ENCODE measurements at places on chromosomes 1 and 21. TPM values are rescaled to one million over a fixed set of nuclear protein-coding genes. Genes with fewer than 3 reads are reported as not detected.

Gene MAP7D1
- 162 TPM for total RNA-seq

Gene FCRL4
- total RNA-seq: not detected

Gene AADACL4
- not detected for total RNA-seq

Gene NEK2
- total RNA-seq: not detected

Gene BEST4
- total RNA-seq: 0.29 TPM

Gene HJV
- not detected for total RNA-seq

Gene SPRR1B
- not detected for total RNA-seq

Gene ATP1A4
- total RNA-seq: 2.1 TPM

Gene KRTAP12-3
- total RNA-seq: not detected

Gene TRNP1
- 34.1 TPM for total RNA-seq

Gene AQP10
- not detected for total RNA-seq

Gene RBP7
- total RNA-seq: 23.3 TPM

Gene LENEP
- total RNA-seq: not detected

Gene RNU1-1
- under 0.01 TPM for total RNA-seq

GRCh38 chr1:207045453-207045852 is 5.6 kb downstream of the YOD1 start:
- no peak overlapping the region for H3K4me3 ChIP-seq
- H3K27ac ChIP-seq: no peak overlapping the region
- H3K27me3 ChIP-seq: no peaks in the 10 kb centered on the region
- no peaks in the 10 kb centered on the region for H3K36me3 ChIP-seq

GRCh38 chr1:9251501-9251900 is 16.9 kb downstream of the H6PD start:
- H3K27me3 ChIP-seq: no peaks in the 10 kb centered on the region
- no peak for DNase-seq
- peaks cover 41% of the 10 kb centered on the region for H3K4me1 ChIP-seq
- H3K4me3 ChIP-seq: no peak overlapping the region
- peak overlapping the region; percentile 75 for H3K27ac ChIP-seq
- H3K36me3 ChIP-seq: peaks cover 41% of the 10 kb centered on the region

DNA sequence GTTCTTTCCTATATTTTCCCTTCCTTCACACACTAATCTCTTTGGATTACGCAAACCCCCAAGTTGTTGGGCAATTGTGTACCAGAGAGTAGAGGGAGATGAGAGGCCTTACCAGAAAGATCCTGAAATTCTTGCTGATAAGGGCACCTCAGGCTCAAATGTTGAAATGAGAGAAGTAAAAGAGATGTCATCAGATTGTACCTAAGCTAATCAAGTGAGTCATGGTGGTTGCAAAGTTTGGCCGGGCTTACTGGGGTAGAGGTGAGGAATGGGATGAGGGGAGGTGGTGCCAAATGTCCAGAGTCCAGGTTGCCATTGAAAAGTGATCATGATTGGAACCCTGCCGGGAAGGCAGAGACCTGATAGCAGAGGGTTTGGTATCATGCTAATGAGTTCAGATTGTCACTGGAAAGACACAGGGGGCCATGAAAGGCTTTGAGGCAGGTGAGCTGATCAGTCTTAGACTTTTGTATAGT is 43.1 kb downstream of the OPTC start:
- no peak overlapping the region for H3K4me3 ChIP-seq
- no peak for DNase-seq
- H3K4me1 ChIP-seq: peaks cover 33% of the 10 kb centered on the region
- no peaks in the 10 kb centered on the region for H3K36me3 ChIP-seq
- peak overlapping the region; percentile 20 for H3K27ac ChIP-seq

- H3K36me3 ChIP-seq: peaks cover 80% of the 10 kb centered on the region
- no peak overlapping the region for H3K4me3 ChIP-seq
- DNase-seq: no peak
Observed at GRCh38 chr1:46026531-46026930, 105.9 kb downstream of the PIK3R3 start.

- DNase-seq: no peak
- no peak overlapping the region for H3K27ac ChIP-seq
- no peak overlapping the region for H3K4me3 ChIP-seq
- H3K36me3 ChIP-seq: no peaks in the 10 kb centered on the region
- peaks cover 7% of the 10 kb centered on the region for H3K4me1 ChIP-seq
Observed at GRCh38 chr1:210332719-210333398, 4.2 kb downstream of the HHAT start.

DNA sequence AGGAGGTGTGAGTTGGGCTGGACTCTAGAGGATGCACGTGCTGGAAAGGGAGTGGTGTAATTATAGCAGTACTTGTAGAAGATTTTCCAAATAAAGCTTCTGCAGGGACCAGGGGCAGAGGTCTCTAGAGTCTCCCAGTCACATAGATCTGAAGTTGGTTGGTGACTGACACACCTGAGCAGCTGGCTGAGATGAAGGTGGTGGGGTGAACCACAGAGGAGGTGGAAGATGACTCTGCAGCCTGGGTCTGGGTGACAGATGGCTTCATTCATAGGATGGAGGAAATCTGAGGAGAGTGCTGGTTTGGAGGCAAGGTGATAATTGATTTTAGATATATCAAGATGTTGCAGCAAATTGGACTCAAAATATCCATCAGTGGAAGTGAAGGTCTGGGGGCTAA is 178.9 kb upstream of the IVNS1ABP start:
- no peaks in the 10 kb centered on the region for H3K36me3 ChIP-seq
- no peaks in the 10 kb centered on the region for H3K27me3 ChIP-seq

DNA sequence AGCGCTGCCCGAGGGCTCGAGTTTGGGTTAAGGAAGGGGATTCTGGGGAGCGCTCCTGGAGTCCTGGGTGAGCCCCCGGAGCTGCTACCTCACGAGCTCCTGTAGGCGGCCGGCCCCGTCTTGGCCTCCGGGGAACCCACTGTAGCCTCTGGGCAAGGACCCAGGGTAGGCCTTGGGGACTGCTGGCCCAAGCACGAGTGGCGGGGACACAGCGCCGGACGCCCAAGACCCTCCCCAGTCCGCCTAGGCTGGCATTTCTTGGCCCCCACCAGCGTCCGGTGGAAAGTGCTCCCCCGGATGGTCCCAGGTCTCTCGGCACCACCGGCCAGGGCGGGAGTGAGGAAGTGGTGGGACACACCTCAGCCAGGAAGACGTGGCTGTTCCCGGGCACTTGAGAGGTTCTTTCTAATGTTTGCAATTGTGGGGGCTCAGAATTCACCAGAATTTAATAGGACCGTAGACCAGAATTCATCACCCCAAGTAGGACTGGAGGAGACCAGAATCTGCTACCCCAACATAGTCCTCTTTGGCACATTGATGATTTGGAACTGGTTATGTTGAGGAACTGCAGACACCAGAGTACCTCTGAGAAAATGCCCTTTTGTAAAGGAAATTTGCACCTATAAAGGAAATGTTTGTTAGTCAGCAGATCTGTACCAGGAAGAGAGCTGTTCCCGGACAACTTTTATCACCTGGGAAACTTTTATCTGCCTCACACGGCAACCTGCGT is 622 bp upstream of the TMPRSS2 start:
- H3K4me1 ChIP-seq: peaks cover 24% of the 10 kb centered on the region
- peaks cover 30% of the 10 kb centered on the region for H3K27me3 ChIP-seq
- no peaks in the 10 kb centered on the region for H3K36me3 ChIP-seq
- no peak overlapping the region for H3K27ac ChIP-seq

DNA sequence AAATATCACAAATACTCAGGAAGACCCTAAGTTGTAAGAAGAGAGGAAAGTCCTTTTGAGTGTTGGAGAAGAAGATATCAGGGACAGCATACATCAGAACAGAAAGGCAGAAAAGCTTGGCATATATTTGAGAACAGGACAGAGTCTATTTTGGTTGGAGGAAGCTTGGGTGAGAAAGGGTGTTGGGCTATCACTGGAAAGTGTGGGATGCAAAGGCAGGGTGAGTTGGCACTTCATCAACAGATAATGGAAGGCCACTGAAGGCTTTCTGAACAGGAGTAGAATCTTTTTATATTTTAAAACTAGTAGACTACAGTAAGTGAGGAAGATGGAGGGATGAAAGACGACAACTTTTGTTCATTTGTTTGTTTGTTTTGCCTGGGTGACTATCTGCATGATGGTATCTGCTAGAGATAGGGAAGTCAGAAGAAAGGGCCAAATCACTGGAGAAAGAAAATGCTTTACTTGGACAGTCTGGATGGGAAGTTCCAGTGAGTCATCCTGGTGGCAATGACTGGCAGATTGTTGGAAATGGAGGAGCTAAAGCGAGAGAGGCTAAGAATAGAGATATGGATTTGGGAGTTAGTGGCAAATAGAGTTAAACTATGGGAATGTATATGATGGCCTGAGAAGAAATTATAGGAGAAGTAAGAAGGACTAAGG is 33.7 kb upstream of the KCNA2 start:
- H3K4me3 ChIP-seq: no peak overlapping the region
- no peaks in the 10 kb centered on the region for H3K36me3 ChIP-seq
- H3K4me1 ChIP-seq: peaks cover 6% of the 10 kb centered on the region
- no peaks in the 10 kb centered on the region for H3K27me3 ChIP-seq
- no peak overlapping the region for H3K27ac ChIP-seq

DNA sequence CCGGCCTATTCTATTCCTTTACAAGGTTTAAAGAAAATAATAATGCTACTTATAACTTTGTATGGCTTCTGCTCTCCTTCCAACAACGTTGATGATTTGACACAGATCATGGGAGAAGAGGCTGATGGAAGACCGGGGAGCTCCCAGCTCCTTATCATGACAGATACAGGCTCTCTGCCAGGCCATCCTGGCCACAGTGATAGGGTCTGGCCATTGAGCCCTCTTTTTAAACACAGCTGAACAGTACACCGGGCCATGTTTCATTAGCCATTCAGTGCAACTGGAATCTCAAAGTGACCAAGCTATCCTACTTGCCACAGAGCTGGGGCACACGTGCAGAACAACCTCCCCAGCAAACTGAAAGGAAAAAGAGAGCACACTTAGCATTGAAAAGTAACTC is 34.9 kb downstream of the DNAJC11 start:
- no peak overlapping the region for H3K4me3 ChIP-seq
- H3K4me1 ChIP-seq: peaks cover 9% of the 10 kb centered on the region
- no peak overlapping the region for H3K27ac ChIP-seq

- no peak overlapping the region for H3K4me3 ChIP-seq
- no peak for DNase-seq
- no peaks in the 10 kb centered on the region for H3K4me1 ChIP-seq
- H3K27me3 ChIP-seq: no peaks in the 10 kb centered on the region
- H3K36me3 ChIP-seq: peaks cover 11% of the 10 kb centered on the region
Observed at GRCh38 chr1:114454539-114454938, 56.5 kb downstream of the TRIM33 start.

- no peak overlapping the region for H3K27ac ChIP-seq
- peaks cover 16% of the 10 kb centered on the region for H3K4me1 ChIP-seq
- no peak for DNase-seq
- H3K4me3 ChIP-seq: peak overlapping the region; percentile 59
Observed at GRCh38 chr1:247008406-247008799, 546 bp upstream of the ZNF695 start.

DNA sequence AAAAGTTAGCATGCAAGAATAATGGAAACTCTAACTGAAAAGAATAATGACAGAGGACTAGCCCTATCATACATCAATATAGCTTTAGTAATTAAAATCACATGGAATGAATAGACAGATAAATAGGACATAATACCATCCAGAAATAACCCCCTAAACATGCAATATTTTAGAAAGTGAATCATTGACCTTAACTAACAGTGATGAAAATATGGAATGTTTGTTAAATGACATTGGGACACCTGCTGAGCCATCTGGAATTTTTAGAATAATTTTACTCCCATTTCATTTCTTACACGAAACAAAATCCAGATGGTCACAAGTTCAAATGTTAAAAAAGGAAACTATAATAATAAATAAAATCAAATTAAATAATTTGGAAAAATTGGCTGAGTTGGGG is 53.1 kb upstream of the FMO3 start:
- H3K27ac ChIP-seq: no peak overlapping the region
- H3K4me3 ChIP-seq: no peak overlapping the region
- no peak for DNase-seq
- no peaks in the 10 kb centered on the region for H3K4me1 ChIP-seq
- peaks cover 9% of the 10 kb centered on the region for H3K27me3 ChIP-seq

DNA sequence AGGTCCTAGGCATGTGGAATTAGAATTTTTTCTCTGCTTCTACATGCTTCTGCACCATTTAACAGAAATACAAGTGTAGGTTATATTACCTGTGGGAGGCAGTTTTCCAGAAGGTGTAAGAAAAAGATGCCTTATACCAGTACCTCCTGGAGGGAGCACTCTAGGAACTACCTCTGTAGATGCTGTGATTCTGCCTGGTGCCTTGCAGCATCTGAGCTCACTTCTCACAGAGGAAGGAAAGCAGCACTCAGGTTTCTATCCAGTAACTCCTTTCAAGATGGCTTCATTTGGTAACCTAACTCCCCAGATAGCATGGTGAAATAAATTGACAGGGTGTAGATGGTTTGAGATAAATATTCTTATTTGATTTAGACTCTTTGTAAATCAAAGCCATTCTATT is 50.3 kb downstream of the GIPC2 start:
- peaks cover 15% of the 10 kb centered on the region for H3K4me1 ChIP-seq
- peak overlapping the region; percentile 48 for H3K27ac ChIP-seq
- H3K27me3 ChIP-seq: no peaks in the 10 kb centered on the region
- H3K4me3 ChIP-seq: no peak overlapping the region
- no peaks in the 10 kb centered on the region for H3K36me3 ChIP-seq

- no peaks in the 10 kb centered on the region for H3K36me3 ChIP-seq
- H3K27ac ChIP-seq: no peak overlapping the region
- no peak for DNase-seq
- H3K4me1 ChIP-seq: peaks cover 3% of the 10 kb centered on the region
- no peak overlapping the region for H3K4me3 ChIP-seq
- peaks cover 26% of the 10 kb centered on the region for H3K27me3 ChIP-seq
Observed at GRCh38 chr1:111399792-111400610, 27.5 kb downstream of the OVGP1 start.

- H3K4me1 ChIP-seq: peaks cover 7% of the 10 kb centered on the region
- peak; percentile 8 for DNase-seq
- H3K27ac ChIP-seq: no peak overlapping the region
Observed at GRCh38 chr1:200442537-200443156, 32.8 kb upstream of the ZNF281 start.

DNA sequence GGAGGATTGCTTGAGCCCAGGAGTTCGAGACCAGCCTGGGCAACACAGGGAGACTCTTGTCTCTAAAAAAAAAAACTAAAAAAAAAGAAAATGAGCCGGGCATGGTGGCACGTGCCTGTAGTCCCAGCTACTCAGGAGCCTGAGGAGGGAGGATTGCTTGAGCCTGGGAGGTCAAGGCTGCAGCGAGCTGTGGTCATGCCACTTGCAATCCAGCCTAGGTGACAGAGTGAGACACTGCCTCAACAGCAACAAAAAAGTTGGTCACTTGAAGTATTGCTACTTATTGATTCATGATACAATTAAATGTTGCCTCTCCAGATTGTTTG is 57.9 kb upstream of the CXADR start:
- H3K4me3 ChIP-seq: no peak overlapping the region
- H3K27ac ChIP-seq: no peak overlapping the region
- no peak for DNase-seq
- H3K4me1 ChIP-seq: peaks cover 17% of the 10 kb centered on the region

GRCh38 chr1:4018466-4019146 is 118.5 kb upstream of the C1orf174 start:
- peak; percentile 82 for DNase-seq
- no peaks in the 10 kb centered on the region for H3K4me1 ChIP-seq
- no peaks in the 10 kb centered on the region for H3K36me3 ChIP-seq
- no peaks in the 10 kb centered on the region for H3K27me3 ChIP-seq
- no peak overlapping the region for H3K4me3 ChIP-seq

- no peaks in the 10 kb centered on the region for H3K36me3 ChIP-seq
- peaks cover 6% of the 10 kb centered on the region for H3K4me1 ChIP-seq
- no peak overlapping the region for H3K4me3 ChIP-seq
Observed at GRCh38 chr1:59199719-59200376, 97.0 kb upstream of the FGGY start.

GRCh38 chr1:80632284-80632683 is 1168.5 kb upstream of the ADGRL2 start:
- H3K27ac ChIP-seq: no peak overlapping the region
- no peaks in the 10 kb centered on the region for H3K27me3 ChIP-seq
- H3K36me3 ChIP-seq: no peaks in the 10 kb centered on the region

All from esophagus muscularis mucosa (tissue), 4 donors.